ENCODE measurements at places on chromosomes 2 and 18. TPM values are rescaled to one million over a fixed set of nuclear protein-coding genes. Genes with fewer than 3 reads are reported as not detected.

DNA sequence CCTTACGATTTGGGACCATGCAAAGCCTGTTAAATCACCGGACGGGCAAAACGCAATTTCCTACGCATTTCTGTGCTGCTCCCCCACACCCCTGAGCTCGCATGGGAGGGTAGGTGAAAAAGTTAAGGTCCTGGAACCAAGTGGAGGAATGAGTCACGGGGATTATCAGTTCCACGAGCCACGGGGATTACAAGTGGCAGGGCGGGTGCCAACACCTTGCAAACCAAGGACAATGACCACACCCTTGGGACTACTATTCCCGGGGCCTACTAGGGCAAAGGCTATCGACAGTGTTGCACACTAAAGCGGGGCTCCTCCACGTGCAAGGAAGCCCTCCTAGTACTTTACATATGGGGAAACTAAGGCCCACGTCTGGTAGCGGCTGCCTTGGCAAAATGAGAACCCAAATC is 447 bp downstream of the RETSAT start:
- DNase-seq = peak; percentile 17

GRCh38 chr2:241579281-241579680 is 20.7 kb downstream of the BOK start:
- no peak for DNase-seq

- no peak for DNase-seq
These were observed 656.8 kb downstream of the BCL11A start for GRCh38 chr2:59896499-59897245.

GRCh38 chr2:73961823-73962615 is 22.7 kb upstream of the TET3 start:
- no peak for DNase-seq

Gene FIGN
- 2.1 TPM for polyA plus RNA-seq

Data from muscle of arm (tissue), 14 donors.